ENCODE measurements at places on chromosomes 1 and 21.

DNA sequence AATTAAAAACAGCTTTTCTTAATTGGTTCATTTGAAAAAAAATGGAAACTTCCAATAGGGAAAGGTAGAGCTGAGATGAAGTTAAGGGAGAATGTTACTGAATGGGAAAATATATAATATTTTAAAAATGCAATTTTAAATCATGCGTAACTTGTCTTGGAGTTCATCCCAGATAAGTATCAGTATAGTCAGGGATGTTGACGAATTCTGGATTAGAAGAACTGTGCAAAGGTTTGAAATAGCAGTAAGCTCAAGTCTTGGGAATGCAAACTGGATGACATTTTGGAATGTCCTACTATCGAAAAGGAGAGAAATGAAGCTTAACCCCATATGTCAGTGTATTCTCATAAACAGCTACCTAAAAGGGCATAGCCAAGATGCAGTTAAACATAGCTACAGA lies 4.0 kb upstream of the ST6GALNAC3 start:
- DNase-seq = no peak

GRCh38 chr1:178397678-178398077 lies 99.1 kb downstream of the CLEC20A start:
- DNase-seq = no peak

- DNase-seq = no peak
Observed at GRCh38 chr1:22288593-22289241, 145.8 kb upstream of the WNT4 start.

DNA sequence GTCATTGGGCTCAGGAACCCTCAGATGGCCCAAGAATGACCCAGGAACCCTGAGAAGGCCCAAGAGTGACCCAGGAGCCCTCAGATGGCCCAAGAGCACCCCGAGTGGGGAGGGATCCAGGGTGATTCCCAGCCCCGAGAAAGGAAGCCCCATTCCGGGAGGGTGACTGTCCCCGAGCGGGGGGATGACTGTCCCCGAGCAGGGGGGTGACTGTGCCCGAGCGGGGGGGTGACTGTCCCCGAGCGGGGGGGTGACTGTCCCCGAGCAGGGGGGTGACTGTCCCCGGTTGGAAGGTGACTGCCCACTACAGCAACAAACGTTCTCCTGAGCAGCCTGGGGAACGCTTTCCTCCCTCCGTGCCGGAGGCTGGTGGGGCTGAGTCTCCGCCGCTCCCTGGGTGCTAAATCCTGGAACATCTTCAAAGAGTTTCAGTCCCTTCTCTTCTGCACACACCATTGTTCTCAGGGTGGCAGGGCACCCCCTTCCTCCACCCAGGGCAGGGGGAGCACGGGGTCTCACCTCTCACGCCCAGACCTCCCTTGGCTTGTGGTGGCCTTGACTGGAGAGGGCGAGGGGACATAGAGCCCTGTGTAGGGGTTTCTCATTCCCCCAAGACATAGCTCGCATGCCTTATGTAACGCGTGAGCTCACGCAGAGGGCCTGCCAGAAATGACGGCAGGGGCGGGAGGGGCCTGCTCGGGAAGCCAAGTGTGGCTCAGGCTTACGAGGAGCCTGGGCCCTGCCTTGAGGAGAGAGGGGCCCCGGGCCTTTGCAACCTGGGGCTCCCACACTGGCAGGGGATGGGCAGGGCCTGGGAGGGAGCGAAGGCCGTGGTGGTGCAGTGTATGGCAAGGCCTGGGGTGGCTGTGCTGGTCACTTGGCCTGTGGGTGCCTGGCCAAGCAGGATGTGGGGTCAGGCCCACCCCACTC lies 14.3 kb upstream of the SKI start:
- DNase-seq = no peak

DNA sequence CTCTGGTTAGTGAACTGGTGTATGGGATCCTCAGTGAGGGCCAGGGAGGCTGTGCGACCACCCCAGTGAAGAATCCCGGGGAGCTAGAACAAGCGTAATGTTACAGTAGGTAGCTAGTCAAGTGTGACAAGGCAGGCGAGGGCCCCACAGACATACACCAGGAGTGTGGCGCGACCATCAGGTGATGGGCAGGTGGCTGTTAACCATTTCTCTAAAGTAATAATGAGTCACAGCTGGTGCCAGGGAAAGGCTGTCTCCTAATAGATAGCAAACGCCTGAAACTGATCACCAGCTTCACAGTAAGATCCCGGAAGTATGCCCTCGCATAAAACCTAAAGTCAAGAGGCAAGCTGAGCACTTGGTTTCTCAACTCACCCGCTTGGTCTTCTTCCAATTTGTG lies 40.5 kb upstream of the TARBP1 start:
- no peak for DNase-seq
